Stimulated activated CD8-positive, alpha-beta memory T cell treated with anti-CD3 and anti-CD28 coated beads, Interleukin-7, amount 100 ng/mL, for 1 hour (primary cell): ENCODE measurements at places on chromosomes 16 and 17.

GRCh38 chr17:1557355-1558095 is 5.1 kb downstream of the PITPNA start:
- DNase-seq = no peak

DNA sequence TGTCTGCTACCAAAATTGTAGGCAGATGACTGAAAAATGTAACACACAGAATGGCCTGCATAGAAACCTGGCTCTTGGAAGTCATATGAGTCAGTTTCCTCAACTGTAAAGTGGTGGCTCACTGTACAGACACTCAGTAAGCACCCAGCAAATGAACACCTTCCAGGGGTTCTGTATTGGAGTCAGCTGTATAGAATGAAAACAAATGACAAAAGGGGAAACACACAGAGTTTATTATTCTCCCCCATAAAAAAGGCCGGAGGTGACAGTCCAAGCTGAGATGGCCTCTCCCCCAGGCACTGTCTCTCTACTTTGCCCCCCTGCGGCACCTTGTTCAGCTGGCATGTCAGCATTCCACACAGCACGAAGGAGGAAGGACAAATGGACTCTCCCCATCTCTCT is 6.2 kb upstream of the MEOX1 start:
- DNase-seq = no peak

DNA sequence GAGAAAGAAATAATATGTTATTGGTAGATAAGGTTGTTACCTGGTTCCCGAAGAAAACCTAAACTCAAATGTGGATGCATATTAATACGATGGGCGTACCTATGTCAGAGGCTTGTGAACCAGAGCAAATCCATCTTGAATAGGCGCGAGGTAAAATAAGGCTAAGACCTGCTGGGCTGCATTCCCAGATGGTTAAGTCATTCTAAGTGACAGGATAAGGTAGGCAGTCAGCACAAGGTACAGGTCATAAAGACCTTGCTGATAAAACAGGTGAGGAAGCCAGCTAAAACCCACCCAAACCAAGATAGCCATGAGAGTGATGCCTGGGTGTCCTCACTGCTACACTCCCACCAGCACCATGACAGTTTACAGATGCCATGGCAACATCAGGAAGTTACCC is 1400.1 kb downstream of the CDH8 start:
- no peak for DNase-seq

DNA sequence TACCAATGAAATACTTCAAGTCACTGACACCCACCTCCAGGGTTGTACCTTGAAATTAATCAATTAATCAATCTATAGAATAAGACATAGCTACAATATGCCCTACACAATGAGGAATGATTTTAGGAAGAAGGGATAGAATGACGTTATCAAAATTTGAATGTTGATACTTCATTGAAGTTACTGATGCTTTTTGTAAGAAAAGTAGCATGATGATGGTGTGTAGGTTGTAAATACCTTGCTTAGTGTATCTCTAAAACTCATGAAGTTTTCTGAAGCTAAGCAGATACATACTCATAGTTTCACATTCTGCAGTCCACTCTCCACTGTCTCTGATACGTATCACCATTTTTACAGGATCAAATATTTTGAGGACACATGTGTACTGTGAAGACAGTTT is 670.4 kb upstream of the GOT2 start:
- no peak for DNase-seq

DNA sequence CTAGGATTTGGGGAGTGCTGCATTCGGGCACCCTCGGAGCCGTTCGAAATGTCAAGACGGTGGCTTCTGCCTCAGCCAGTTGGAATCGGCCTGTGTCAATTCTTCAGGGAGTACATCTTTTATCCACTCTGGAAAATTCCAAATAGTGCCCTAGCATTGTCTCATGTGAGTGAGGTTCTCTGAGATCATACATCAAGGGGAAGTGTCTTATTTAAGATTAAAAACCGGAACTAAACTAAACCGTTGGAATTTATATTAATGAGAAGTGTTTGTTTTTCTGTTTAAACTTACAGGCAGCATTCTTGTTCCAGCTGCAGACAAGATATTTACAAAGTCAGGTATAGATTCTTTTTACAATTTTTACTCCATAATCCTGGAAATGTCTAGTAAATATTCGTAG is 56.8 kb downstream of the SLC47A1 start:
- no peak for DNase-seq

DNA sequence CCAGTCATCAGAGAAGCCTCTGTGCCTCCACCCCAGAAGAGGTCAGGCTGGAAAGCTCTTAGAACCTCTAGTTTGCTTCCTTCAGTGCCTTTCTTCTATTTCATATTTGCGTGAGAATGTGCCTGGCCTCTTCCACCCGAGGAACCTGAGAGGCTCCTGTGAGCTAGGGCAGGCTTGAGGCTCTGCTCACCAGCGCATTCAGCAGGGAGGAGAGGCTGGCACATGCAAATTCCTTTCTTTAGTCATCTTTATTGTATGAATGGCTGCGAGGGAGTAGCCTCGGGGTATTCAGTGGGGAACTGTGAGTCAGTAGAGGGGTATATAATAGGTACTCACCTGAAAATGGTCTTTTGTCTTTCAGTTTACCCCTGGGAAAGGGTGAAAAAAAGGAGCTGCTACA is 268.3 kb downstream of the ABCC12 start:
- no peak for DNase-seq

DNA sequence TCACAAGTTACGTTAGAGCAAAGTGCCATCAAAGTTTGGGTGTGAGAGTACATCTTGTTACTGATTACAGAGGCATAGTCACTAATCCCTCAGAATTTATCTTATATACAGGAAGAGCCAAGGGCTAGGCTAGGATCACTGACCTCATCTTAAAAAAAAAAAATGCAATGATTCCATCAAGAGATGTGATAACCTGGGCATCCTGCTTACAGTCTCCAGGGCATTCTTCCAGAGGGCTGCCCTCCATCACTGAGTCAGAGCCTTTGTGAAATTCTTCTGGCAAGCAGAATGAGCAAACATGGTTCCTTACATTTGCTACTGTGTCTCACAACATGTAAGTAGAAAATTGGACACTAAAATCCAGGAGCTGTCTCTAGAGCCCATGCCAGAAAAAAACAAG is 410.6 kb downstream of the ZFHX3 start:
- no peak for DNase-seq

GRCh38 chr16:13108126-13108525 is 206.7 kb downstream of the SHISA9 start:
- DNase-seq = no peak

DNA sequence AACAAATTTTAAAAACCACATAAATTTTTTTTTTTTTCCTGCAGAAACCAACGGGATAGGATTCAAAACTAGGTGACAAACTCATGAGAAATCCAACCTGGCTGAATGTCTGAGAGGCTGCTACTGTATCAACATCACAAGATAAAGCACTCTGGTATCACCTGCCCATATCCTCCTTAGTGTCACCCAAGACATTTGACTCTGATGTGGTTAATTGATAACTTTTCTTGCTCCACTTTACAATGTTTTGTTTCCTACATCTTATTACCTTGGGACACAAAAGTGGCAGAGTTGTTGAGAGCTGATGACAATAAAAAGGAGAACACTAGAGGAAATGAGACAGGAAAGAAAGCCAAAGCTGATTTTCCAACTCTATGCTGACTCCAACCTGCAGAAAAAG is 4.0 kb upstream of the FBXL20 start:
- no peak for DNase-seq

DNA sequence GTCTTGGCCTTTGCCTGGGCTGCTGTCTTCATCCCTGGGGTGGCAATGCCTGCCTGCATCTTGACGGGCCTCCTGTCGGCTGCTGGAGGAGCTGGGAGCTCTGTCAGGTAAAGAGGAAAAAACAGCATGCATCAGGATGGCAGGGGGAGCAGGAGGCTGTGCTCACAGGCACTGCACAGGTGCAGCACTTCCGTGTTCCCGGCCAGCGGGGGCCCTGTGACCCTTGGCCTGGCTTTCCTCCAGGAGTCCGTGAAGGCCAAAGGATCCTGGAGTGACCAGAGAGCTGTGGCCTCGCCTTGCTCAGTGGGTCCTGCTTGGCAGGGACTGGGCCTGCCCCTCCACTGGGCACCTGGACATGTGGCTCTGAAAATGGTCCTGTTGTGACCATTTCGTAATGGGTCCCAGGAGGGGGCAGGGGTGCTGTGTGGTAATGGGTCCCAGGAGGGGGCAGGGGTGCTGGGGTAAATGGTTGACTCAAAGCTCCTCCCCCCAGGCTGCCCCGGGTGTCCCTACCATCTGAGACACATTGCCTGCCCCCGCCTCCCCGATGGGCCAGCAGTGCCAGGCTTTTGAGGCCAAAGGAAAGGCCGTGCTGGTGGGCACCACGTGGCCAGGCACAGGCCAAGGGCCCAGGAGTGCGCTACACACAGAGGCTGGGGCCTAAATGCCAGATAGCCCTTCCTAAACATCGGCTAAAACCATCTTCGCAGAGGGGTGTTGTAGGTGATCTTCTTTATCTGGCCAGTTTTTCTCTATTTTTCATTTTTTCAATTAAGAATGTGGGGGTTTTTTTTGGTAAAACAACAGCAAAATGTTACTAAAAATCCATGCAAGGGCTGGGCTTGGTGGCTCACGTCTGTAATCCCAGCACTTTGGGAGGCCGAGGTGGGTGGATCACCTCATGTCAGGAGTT is 4.0 kb upstream of the FASN start:
- no peak for DNase-seq
